ENCODE measurements at places on chromosomes 5 and 9. TPM values are rescaled to one million over a fixed set of nuclear protein-coding genes. Genes with fewer than 3 reads are reported as not detected.

Gene TMEM171
- 26.5 TPM for total RNA-seq

Gene MARVELD2
- total RNA-seq: 4.9 TPM

Gene BTNL9
- total RNA-seq: not detected

Gene GNG10
- 88.7 TPM for total RNA-seq

Gene SURF1
- 11.3 TPM for total RNA-seq

Gene TXNDC8
- not detected for total RNA-seq

Gene LAMC3
- total RNA-seq: 0.22 TPM
